ENCODE measurements at places on chromosomes 11 and 22.
A peak's percentile ranks its signal among the peaks of the same experiment; 100 is the strongest.

GRCh38 chr11:45085646-45086501, 60.6 kb upstream of the PRDM11 start:
- DNase-seq = no peak

DNA sequence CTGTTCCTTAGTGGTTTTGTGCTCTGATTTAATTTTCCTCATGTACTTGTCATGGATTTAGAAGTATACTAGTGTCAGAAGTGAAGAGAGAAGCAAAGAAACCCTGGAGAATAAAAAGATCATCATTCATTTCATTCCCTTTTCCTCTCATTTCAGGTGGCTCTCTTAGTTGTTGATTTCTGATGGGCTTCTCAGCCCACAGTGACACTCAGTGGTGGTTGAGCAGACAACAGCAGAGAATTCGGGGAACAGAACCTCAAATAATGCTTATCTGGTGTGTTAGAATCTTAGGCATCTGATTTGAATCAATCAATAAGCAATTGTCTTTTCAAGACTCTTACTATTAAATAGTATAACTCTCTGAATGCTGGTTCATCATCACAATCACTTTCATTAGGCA, 1289.4 kb downstream of the FAM181B start:
- no peak for DNase-seq

GRCh38 chr11:116853461-116854073, 16.1 kb upstream of the APOA1 start:
- peak; percentile 38 for DNase-seq

- no peak for DNase-seq
Measured at GRCh38 chr11:2686360-2687222, 13.2 kb downstream of the KCNQ1OT1 start.

- DNase-seq = no peak
Measured at GRCh38 chr11:40286137-40286536, 1173.3 kb downstream of the LRRC4C start.

All from activated T-cell treated with anti-CD3 and anti-CD28 coated beads for 48 hours (primary cell).